Suprapubic skin (tissue), 4 donors: ENCODE measurements at places on chromosomes 2 and 18.

- DNase-seq: no peak
Measured at GRCh38 chr18:55488473-55488872, 99.5 kb downstream of the TCF4 start.

DNA sequence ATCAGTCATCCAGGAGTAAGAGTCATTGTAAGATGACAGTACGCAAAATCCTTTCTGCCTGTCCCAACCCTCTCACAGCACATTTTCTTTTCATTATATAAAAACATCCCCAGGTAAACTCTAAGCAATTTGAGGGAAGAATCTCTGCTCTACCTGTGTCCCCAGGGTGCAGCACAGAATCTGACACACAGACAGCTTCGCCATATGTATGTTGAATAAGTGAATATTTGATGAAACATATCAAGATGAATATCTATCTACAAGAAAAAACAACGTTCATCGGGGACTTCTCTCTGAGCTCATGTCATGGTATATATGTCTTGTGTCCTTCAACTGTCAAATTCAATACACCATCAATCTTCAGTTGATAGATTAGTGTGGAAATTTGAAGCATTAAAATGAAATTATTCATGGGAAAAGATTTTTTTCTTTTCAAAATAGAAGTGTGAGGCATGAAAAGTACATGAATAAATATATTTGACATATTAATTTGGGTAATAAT, 94.5 kb upstream of the KYNU start:
- DNase-seq: no peak

DNA sequence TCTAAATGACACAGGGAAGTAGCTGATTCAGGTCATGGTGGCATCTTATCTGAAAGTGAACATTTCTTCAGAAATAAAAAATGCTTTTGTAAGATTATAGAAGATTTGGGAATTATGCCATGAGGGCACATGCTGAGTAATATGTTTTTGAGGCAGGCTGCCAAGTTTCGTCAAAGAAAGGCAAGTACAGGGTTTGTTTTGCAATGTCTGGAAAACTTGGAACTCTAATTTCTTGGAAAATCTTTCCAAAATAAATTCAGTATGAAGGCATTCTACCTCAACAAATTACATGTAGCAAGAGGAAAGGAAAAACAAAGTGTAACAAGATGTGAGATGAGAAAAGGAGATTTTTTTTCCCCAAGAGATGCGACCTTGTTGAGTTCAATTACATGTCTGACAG, 167.7 kb downstream of the PLCL1 start:
- no peak for DNase-seq

GRCh38 chr2:16172324-16173175, 232.2 kb downstream of the MYCN start:
- no peak for DNase-seq

GRCh38 chr2:47868611-47869352, 37.5 kb downstream of the FBXO11 start:
- no peak for DNase-seq

GRCh38 chr2:201678401-201678800, 20.0 kb downstream of the MPP4 start:
- DNase-seq: no peak

GRCh38 chr2:190984595-190984994, 29.4 kb downstream of the STAT1 start:
- no peak for DNase-seq

DNA sequence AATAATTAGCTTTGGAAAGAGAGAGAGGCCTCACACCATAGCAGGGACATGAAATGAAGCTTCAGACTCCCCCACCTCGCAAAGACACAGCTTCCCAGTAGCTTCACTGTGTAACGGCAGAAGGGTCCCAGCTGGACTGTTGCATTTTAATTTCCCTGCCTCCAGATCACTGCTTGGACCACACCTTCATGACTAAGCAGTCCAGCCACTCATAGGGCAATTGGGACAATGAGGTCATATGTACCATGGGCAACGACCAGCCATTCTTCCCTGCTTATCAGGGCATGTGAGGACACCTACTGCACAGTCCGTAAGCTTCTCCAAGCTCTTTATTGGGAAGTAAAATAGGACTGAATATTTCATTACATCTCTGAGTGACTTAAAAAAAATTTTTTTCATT, 183.0 kb downstream of the MREG start:
- no peak for DNase-seq

- no peak for DNase-seq
Measured at GRCh38 chr18:49784427-49785185, 28.7 kb downstream of the ACAA2 start.

DNA sequence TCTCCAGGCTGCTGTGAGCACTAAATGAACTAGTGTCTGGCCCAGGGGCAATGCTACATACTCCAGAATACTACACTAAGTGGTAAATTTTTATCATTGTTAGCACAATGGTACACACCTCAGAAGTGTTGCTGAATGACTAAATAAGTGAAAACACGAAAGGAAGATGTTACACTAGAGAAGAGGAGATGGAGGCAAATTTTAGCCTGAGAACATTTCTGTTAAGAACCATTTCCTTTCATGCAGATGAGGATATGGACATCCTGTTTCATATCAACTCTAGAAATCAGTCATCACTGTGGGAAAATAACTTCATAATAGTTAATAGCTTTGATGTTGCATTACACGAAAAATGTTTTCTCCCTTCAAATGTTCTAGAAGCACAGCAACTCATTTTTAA, 117.6 kb upstream of the STK17B start:
- DNase-seq: no peak

DNA sequence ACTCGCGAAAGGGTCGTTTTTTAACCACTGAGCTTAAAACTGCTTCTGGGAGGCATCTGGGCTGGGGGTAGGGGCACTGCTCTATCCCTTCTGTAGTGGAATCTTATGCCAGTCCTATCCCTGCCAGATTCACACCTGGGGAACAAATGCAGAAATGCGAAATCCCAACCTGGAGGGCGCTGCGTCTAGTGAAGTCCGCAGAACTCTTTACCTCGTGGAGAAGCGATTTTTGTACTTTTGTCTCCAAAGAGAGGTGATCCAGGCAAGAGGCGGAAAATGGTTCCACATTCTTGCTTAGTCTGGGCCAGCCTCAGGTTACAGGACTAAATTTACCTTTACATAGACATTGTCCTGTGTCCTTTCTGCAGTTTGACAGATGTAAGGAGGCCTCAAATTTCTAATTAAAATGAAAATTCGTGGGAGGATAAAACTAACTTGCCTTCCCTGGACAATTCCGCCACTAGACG, 10.4 kb downstream of the TBR1 start:
- DNase-seq: no peak

GRCh38 chr2:226795281-226796011, 4.2 kb downstream of the IRS1 start:
- DNase-seq: no peak

DNA sequence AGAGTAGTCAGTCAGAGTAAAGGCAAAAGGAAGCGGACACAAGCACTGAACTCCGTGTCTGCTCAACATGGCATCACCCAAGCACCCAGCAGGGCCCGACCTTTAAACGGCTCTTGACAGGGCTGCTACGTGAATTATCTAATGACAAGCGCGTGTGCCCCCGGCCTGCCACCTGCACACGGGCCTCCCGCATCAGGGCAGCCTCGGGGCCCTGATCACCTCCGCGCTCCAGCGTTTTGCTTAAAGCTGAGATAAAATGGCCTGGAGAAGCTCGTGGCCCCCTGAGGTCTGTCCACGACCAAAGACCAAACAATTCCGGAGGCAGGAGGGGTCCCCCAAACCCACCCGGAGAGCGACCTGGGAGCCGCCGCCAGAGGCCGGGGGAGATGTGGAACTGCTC, 376 bp downstream of the NDUFA10 start:
- DNase-seq: no peak

- no peak for DNase-seq
Measured at GRCh38 chr2:235960716-235961640, 207.2 kb downstream of the GBX2 start.

DNA sequence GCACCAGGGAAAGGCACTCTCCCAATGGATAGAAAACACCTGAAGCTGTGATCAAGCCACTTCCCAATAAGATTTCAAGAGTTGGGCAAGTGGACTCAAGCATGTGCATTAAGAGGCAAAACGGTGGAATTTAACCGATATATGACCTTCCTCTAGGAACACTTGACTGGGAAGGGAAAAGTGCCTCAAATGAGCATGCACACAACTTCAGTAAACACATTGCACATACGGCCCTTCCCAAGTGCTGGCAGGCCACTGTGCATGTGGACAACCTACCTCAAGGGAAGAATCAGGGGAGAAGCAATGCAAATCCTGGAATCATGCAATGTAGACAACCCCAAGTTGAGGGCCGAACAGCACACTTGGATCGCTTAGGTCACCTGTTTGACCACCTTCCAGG, 23.9 kb upstream of the SH3RF3 start:
- no peak for DNase-seq

DNA sequence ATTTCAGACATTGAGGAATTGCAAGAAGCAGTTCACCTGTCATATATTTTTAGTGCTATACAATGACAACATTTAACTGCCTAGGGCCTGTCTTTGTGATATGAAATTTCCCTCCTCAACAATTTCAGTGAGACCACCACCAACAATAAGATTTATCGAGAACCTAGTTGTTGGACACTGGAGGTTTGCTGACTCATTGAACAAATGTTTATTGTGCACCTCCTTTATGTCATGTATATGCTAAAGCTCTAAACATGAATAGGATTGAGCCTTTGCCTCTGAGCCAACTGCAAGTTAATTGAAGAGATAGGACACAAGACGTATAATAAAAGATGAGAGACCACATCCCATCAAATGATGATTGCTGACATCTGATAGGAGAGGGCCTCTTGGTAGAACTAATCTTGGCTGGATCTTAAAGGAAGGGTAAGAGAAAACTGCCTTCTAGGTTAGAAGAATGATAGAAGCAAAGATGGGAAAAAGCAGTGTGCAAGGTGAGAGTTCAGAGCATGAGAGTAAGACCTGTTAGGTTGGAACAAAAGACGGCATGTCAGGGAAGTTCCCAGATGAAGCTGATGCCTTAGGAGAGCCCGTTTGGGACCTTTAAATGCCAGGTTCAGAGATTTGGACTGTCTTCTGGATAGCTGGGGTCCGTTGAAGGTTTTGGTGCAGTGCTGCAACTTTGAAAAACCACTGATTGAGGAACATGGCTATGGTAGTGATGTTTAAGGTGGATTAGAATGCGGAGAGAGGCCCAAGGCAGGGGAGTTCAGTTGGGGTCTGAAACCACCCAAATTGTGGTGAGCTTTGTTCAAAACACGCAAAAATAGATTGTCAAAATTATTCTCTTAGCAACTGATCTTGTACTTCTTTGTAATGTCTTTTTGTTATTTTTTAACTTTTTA, 133.0 kb upstream of the EML6 start:
- DNase-seq: no peak

DNA sequence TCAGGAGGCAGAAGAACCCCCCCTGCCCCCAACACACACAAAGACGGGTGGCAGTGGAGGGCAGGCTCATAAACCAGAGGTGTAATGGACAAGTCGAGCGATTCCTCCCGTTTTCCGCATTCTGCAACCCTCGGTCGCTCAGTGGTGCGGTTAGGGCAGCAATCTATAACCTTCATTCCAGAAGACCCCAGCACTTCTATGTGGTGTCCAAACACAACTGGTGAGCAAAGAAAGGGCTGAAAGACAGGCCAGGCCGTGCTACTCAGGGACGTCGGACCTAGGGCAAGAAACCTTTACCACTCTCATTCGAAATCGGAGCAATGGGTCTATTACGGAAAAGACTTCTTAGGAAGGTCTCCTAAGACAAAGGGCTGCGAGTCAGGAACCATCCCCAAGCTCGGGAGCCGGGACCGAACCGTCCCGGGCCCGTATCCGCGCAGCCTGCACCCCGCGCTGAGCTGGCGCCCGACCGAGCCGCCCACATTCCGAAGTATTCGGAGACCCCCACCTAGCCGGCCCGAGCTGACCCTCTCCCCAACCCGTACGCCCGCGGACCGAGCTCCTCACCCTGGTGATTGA, 568 bp downstream of the ARL5A start:
- peak; percentile 82 for DNase-seq

GRCh38 chr2:206718296-206718695, at the start of gene DYTN:
TSS of gene DYTN (minus strand) at chr2:206718396. CDS start at chr2:206718279, 117 bp downstream.
- no peak for DNase-seq

- no peak for DNase-seq
Measured at GRCh38 chr2:129936334-129936934, 43.0 kb upstream of the RAB6C start.

DNA sequence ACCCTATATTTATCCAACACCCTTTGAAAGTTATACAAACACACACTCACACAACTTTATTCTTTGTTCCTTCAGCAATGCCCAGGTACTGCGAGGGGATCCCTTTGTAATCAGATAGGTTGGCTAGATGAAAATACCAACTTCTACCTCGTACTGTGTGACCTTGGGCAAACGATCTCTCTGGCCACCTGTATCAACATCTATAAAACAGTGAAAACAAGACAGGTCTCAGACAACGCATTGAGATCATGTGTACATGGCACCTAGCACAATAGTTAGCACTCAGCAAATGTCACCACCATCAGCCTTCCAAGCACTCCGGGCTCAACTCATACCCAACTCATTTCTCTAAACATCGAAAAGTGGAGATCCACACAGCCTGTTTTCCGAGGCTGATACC, 118.4 kb upstream of the PPP1CB start:
- no peak for DNase-seq

DNA sequence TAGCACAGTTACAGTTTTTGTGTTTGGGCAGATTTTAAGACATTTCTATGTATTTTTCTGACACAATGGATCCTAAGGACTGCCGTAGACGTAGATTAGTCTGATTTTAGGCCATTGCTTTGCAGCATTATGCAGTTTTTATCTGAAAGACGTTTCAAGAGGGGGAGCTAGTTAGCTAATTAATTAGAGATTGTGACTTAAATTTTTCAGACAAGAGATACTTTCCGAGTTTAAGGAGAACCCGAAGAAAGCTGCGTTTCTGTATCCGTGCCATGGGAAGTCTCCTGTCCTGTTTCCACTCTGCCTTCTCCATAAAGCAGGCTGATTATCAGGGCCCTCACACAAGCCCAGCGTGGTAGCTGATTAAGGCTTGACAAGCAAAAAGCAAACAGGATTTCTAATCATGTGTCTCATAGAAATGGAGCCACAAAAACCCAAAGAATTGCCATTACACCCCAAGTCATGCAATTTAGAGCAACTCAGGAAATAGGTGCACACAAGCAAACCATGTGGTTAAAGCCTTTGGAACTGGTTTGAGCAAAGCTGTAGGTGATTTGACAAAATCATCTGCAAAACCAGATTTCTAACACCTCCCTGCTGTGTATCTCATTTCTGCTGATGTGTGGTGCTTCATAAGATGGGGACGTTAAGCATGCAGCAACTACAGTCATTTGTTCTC, 808.1 kb downstream of the RNF144A start:
- DNase-seq: no peak

DNA sequence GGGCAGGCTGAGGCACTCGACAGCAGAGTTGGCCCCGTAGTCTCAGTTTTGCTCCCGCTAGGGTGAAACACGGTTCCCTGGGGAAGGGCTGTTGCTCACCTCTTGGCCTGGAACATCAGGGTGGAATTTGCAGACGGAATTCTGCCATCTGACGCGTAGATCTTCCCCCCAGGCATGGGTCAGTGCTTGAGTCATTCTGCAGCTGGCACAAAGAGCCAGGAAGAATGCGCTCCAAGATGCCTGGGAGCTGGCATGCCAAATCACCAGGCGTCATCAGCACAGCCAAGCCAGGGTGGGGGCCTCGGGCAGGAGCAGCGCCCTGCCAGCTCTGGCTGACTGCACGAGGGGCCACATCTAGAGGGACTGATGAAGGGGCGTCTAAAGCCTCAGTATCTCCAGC, 42.7 kb downstream of the ODC1 start:
- no peak for DNase-seq

- no peak for DNase-seq
Measured at GRCh38 chr18:61502472-61502871, 169.2 kb downstream of the CDH20 start.
